ENCODE measurements at places on chromosomes 16 and 17. TPM values are rescaled to one million over a fixed set of nuclear protein-coding genes. Genes with fewer than 3 reads are reported as not detected.

DNAH17 gene
- total RNA-seq: under 0.01 TPM

SLC35G3 gene
- not detected for total RNA-seq

ATP2A3 gene
- 3.7 TPM for total RNA-seq

HES7 gene
- total RNA-seq: under 0.01 TPM

CCL3 gene
- total RNA-seq: 7.3 TPM

CCL2 gene
- total RNA-seq: 20.4 TPM

C16orf46 gene
- not detected for total RNA-seq

MSLN gene
- 1.0 TPM for total RNA-seq

RAPGEFL1 gene
- total RNA-seq: 1.0 TPM

SLC35G6 gene
- not detected for total RNA-seq

CCNF gene
- 6.8 TPM for total RNA-seq

OR1A1 gene
- total RNA-seq: not detected

C17orf50 gene
- not detected for total RNA-seq

DHODH gene
- total RNA-seq: 4.7 TPM

HSPB9 gene
- total RNA-seq: not detected

PRSS8 gene
- total RNA-seq: not detected

DOC2A gene
- total RNA-seq: 0.52 TPM

TEKT3 gene
- not detected for total RNA-seq

SNX20 gene
- 1.0 TPM for total RNA-seq

OTOP3 gene
- not detected for total RNA-seq

CRHR1 gene
- total RNA-seq: 0.52 TPM

ASGR2 gene
- total RNA-seq: not detected

CCL16 gene
- total RNA-seq: not detected

ABCC6 gene
- 1.6 TPM for total RNA-seq

E4F1 gene
- 12.5 TPM for total RNA-seq

RDM1 gene
- not detected for total RNA-seq

MMP15 gene
- total RNA-seq: 15.1 TPM

TBC1D3C gene
- total RNA-seq: not detected

ATP6V0C gene
- total RNA-seq: 12.0 TPM

SBK1 gene
- 1.0 TPM for total RNA-seq

KRTAP9-6 gene
- not detected for total RNA-seq

CHMP6 gene
- 12.5 TPM for total RNA-seq

ATP2C2 gene
- total RNA-seq: not detected

KRT23 gene
- 0.52 TPM for total RNA-seq

KRT28 gene
- not detected for total RNA-seq

FBXL19 gene
- total RNA-seq: 5.2 TPM

DRC3 gene
- 1.0 TPM for total RNA-seq

GRB7 gene
- total RNA-seq: not detected

MYH11 gene
- 23.0 TPM for total RNA-seq

Measured in skeletal muscle tissue (tissue), 5 donors.